Stimulated activated CD4-positive, alpha-beta T cell treated with anti-CD3 and anti-CD28 coated beads, Interleukin-4, amount 100 ng/mL, for 1 hour (primary cell): ENCODE measurements at places on chromosomes 2 and 18.

GRCh38 chr2:178219247-178219646 lies 24.9 kb downstream of the OSBPL6 start:
- no peak for DNase-seq

DNA sequence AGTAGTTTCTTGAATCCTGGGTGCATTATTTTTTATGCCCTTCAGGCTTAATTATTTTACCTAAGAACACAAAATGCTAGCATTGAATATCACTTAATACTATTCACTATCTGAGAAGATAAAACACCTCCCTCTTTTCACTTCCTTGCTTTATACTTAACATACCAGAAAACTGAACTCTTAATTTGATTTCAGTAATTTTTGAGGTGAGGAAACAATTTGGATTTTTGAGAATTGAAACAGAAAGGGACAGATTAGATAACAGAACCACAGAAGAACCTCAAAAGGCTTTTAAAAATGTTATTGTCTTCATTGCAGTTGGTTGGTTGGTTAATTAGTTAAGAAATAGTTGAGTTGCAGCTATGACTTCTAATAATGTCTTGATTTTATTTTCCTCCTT lies 69.5 kb downstream of the GPD2 start:
- DNase-seq, result no peak

DNA sequence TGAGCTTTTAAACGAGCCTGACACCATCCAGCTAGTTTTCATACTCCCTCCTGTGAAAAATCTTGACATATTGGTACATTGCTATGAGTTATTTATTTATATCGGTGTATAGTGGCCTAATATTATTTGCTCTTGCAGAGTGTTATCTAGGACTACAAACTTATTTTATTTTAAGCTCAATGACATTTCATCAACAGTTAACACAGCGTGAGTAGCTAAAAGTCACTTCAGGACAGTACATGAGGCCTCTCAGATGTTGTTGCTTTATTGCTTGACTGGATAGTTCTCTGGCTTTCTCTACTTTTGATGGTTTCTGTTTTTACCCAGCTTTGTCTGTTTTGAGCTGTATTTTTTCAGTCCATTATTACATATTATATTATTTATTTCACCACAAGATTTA lies 172.9 kb upstream of the KLF7 start:
- no peak for DNase-seq

DNA sequence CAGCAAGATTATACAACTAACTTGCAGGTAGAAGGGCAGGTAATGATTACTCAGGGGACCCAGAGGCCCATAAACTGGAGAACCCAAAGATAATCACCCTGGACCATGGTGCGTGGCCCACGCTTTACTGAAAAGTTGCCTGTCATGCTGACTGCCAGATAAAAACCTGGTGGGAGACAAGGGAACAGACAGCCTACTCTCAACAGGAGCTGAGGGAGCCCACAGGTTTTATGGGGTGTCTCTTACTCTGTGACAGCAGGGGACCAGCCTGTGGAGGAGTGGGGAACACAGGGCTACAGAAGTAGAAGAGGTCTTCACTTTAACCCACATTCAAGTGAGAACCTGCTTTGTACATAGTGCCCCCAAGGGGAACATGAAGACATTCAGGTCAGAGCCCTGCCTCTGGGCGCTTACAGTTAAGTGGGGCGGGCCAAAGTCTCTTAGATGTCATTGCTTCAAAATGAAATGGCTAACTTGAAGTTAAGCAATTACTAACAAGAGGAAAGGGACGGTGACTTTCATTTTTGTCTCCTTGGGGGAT lies 60.4 kb downstream of the DHRS9 start:
- no peak for DNase-seq

DNA sequence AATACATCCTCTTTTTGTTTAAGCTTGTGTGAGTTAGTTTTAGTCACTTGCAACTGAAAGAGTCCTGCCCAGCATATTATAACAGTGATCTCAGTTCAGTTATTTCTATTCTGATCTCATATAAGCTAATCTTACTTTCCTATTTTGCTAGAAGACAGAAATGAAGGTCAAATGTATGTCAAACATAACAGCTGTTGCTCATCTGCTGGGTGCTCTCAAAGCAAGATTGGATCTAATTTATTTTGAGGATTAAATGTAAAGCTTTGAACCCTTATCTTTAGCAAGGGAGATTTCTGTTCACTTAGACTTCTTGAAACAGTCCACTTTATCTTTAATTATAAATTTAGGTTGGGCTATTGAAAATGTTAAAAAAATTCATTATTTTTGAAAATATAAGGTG lies 31.2 kb downstream of the CRYGD start:
- no peak for DNase-seq

DNA sequence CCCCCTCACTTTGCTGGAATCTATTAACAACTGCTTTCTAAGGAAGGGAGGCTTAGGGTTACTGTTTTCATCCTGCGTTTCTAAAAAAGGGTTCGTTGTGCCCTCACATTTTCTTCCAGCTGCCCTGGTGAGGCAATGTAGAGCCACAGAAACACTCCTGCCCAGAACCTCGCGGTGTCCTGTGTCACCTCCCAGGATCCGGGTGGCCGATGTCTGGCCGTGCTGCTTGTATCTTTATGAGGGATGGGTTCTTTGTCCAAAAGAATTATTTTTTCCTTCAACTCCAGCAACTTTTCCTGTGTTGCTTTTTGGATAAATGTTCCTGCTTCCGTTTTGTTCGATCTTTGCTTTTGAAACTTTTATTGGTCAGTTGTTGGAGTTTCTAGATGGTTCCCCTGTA lies 291.8 kb upstream of the HS6ST1 start:
- no peak for DNase-seq

GRCh38 chr18:74977041-74977440 lies 231.9 kb downstream of the PTGR3 start:
- DNase-seq, result no peak

GRCh38 chr18:8513249-8513648 lies 96.0 kb upstream of the RAB12 start:
- no peak for DNase-seq

- no peak for DNase-seq
Observed at GRCh38 chr2:134144651-134145050, 109.2 kb upstream of the MGAT5 start.

DNA sequence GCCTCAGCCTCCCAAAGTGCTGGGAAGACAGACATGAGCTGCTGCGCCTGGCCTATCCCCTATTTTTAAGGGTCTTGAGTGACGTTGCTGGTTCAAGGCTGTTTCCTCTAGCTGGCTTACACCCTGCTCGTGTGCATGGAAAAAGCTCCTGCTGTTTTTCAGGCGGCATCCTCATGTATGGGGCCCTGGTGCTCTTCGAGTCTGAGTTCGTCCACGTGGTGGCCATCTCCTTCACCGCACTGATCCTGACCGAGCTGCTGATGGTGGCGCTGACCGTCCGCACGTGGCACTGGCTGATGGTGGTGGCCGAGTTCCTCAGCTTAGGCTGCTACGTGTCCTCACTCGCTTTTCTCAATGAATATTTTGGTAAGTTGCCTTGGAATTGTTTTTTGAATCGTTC lies 22.0 kb upstream of the NFATC1 start:
- no peak for DNase-seq

GRCh38 chr2:21453723-21454450 lies 330.1 kb downstream of the TDRD15 start:
- DNase-seq, result no peak

- DNase-seq, result no peak
Observed at GRCh38 chr2:207223051-207223450, 57.3 kb upstream of the KLF7 start.

DNA sequence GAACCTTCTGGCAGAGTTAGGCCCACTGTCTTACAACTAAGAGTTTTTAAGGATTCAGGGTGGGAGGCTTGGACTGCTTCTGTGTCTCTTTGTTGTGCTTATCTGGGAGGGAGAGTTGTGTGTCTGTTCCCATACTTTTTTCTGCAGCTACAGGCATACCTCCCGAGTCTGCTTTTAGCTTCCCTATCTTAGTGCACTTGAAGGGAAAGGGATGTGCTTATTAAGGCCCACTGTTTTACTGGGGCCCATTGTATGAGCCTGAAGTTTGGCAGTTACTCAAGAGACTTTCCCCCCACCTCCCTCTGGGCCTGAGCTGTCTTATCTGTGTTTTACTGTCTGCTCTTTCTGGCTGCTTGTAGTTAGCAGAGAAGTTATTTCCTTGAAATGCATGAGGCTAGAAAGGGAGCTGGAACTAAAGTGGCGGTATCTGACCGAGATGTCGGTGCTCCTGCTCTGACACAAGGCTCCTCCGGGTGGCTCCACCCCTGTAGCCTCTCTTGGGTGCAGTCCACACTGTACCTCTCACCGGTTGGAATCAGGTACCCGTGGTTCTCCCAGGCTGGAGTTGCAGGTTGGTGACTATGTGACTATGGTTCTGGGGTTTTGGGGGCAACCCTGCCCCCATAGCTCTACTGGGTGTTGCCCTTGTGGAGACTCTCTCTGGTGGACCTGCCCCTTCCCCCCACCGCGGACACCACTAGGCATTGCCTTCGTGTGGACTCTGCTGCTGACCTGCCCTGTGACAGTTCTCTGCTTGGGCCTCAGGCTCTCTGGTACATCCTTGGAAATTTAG lies 12.9 kb downstream of the UBR3 start:
- DNase-seq, result no peak

DNA sequence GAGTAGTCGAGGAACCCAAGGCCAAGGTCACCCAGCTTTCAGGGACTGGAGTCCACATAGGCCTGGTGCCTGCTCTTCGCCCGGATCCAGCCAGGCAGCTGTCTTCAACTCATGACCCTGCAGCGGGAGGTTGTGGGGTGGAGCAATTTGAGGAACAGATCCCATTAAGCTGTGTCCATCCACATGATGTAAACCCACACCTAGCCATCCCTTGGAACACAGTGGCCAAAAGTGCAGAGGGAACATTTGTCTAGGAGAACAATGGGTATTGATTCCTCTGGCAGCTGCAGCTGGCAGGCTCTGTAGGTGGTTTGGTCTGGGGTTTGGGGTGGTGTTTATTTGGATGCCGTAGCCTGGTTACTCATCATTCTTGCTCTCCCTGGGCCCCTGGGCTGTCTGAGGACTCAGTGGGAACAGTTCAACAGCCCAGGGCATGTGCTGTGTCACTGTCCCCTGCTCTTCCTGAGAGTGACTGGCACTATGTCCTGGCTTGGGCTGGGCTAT lies 99.4 kb downstream of the TFCP2L1 start:
- no peak for DNase-seq

- DNase-seq, result no peak
Observed at GRCh38 chr18:68467957-68468356, 247.0 kb downstream of the TMX3 start.

GRCh38 chr2:68900496-68901198 lies 29.4 kb upstream of the BMP10 start:
- no peak for DNase-seq

GRCh38 chr2:144454466-144455287 lies 65.2 kb downstream of the ZEB2 start:
- no peak for DNase-seq

DNA sequence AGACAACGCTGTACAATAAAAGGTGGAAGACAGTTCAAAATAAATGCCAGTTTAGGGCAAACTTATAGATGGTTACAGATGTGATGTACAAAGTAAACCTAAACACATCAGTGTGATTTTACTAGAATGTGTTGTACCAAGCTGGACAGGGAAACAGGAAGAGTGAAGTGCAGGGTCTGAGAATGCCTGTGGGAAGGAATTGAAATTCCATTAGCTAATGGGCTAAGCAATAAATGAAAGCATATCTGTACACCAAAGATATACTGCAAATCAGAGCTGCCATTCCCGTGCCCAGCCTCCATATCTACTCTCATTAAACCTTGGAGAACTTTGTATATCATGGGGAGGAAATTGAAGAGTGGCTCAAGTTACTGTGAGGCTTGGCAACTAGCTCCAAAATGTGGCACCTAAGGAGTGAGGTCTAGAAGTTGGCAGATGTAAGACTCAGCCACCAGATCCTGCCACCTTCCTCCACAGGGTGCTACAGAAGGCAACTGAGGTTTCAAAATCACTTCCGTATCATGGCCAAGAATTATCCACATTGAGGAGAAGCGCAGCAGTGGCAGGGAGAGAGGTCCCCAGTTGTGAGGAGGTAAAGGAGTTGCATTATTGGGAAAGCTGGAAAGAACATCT lies 277.8 kb downstream of the TCF4 start:
- DNase-seq, result no peak

DNA sequence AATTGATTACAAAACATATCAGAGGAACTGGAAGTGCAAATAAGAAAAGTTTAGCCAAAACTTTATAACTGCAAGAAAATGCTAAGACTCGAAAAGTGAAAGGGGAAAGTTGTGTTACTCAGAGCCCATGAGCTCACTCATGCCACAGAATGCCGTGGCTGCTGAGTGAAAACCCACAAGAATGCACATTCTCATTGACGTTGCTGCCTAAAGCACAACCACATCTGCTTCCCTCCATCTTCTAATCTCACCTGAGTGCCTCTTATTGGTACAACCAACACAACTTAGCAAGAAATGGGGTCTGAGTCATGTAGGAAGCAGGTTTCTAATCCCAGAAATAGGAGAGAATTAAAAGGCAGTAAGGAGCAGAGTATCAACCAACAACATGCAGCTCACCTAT lies 259.7 kb downstream of the LNPK start:
- no peak for DNase-seq

- no peak for DNase-seq
Observed at GRCh38 chr2:219901155-219901554, 273.7 kb downstream of the SLC4A3 start.

- no peak for DNase-seq
Observed at GRCh38 chr2:148978706-148979105, 59.8 kb upstream of the LYPD6B start.

DNA sequence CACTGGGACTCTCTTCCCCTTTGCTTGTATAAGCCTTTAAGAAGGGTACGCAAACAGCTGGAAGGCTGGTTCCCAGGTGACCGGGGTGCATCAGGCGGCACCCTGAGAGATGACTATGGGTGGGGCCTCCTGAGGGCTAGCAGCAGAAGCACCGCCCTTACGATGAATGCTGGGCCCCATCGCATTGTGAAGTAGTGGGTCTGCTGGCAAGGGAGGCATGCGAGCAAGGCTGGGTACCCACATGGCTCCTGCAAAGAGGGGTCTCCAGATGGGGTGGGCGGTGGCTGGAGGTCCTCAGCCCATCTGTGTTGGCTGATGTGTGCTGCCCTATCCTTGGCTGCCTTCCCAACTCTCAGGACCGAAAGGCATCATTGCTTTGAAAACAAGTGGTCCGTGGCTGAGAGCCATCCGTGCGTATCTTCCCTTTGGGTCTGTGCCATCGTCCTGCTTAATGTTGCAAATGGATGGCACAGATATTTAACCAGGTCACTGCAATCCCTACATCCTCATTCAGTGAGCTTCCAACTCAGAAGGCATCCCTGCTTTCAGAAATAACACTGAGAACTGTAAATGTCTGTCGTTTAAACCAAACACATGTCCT lies 83.5 kb upstream of the GPC1 start:
- DNase-seq, result no peak
